Fibroblast of the aortic adventitia (primary cell): ENCODE measurements at places on chromosomes 13 and 19.
A peak's percentile ranks its signal among the peaks of the same experiment; 100 is the strongest.

DNA sequence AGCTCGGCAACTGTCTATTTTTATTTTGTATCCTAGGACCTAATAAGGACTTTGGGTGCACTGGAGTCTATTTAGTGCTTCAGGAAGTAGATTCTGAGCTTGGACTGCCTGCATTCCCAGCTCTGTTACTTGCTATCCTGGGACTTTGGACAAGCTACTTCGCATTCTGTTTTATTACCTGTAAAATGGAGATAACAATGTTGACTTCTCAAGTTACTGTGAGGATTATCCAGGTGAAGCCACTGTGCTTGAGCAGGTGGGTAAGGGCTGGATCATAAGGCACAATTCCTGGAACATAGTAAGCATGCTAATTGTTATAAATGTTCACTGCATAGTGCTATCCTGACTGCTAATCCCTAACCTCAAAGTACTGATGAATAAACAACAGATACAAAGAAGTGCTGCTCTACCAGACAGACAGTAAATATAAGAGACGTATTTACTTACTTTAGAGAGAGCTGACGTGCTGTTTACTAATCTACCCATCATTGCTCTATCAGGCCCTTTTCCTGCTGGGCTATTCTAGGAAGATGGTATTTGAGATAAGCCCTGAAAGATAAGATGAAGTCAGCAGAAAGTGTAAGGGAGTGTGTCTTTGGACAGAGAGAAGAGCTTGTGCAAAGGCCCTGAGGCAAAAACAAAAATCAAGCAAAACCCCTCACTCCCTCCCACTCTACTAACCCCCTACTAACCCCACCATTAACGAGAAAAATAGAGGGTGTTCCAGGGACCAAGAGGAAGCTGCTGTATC, 50.8 kb upstream of the FLT1 start:
- DNase-seq: no peak

DNA sequence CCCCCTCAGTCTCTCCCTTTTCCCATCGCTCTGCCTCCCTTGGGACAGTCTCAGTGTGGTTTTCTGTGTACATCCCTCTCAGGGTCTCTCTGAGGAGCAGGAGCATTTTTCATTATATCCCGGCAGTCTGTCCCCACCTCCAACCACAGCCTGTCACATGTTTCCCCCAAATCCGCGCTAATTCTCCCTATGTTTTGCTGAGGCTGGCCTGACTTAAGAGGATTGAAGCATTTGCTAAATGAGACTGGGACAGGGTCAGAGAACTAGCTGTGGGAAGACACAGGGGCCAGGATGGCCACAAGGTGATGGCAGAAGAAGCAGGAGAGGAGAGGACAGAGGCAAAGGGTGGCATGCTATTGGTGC, 5.5 kb downstream of the TPRX1 start:
- DNase-seq: no peak

DNA sequence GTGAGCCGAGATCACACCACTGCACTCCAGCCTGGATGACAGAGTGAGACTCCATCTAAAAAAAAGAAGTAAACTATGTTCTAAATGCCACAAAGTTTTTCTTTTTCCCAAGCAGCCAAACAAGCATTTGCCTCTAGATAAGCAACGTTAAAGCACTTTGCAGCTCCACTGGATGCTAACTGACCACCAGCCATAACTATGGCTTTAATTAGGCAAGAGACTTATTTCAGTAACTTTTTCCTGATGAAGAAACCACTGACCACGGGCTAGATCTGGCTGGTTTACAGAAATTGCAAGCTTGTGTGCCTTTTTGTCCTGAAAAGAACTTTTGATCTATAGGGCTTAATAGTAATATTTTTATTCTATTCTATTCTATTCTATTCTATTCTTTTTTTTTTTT, 22.1 kb downstream of the CD70 start:
- DNase-seq: no peak

- DNase-seq: no peak
These were observed 82.0 kb downstream of the SIPA1L3 start for GRCh38 chr19:37988758-37989635.

DNA sequence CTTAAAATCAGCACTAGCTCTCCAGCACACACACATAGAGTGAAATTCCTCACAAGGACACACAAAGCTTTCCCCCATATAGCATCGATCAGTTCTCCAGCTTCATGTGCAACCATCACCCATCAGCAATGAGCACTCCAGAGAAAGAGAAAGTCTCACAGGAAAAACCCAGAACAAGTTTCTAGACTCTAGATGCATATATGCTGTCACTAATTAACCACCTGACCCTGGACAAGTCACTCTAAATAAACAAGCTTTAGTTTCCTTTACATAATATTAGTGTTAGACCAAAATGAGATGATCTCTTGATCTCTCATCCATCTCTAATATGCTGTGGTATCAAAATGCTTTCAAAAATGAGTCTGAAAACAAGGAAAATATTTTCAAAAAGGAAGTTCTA, 81.2 kb downstream of the TBC1D4 start:
- no peak for DNase-seq

DNA sequence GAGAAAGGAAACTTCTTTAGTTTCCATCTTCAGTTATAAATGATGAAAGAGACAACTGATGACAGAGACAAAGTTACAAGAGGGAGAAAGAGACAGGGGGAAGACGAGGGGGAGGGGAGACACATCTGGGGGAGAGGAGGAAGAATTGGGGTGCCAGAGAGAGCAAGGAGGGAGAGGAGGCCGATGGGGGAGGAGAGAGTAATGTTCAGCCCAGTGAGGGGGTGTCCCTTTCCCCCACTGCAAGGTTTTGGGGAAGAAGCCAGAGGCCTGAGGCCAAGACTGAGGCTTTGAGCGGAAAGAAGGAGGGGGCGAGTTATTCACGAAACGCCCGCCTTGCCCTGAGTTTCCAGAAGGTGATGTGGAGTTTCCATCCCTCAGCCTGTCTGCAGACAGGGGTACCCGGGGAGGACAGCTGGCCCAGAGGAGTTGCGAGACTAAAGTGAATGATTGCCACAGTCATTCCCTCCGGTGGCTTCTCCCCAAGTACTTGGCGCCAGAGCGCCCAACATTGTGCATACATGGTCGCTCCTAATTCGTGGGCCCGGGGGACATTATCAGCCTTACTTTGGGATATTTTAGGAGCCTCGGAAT, 558 bp upstream of the PPAN start:
- no peak for DNase-seq

DNA sequence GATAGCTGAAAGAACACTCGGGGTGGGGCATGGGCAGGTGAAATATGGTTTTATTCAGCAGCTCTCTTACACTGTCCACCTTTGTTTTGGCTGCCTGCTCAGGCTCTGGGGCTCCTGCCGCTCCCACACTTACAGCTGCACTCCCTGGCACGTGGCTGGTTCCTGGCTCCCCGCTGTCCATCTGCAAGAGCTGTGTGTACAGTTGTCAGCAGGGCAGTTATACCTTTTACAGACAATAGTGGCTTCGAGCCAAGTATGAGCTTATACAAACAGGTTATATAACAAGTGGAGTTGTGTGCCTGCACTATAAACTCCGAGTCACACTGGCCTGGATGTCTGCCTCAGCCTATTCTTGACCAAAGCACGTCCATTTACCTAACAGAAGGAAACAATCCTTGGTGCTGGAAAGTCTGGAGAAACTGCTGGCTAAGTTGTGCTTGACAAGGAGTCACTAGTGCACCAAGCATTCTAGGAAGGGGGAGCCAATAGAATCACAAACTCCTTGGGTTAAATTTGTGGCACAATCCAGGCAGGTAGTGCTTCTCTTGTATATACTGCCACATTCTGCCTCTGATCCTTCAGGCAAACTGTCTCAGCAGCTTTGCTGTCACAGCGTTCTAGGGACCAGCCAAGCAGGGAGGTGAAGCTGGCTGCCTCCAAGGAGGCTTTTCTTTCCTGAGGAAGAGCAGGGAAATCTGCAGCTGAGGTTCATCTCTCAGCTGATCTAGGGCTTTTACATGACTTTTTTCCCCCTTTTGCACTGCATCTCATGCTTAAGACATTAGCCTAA, 68.2 kb downstream of the NHLRC3 start:
- peak; percentile 2 for DNase-seq

- no peak for DNase-seq
These were observed 110.2 kb upstream of the DOCK9 start for GRCh38 chr13:99087954-99088491.

GRCh38 chr19:19151418-19151817, 13.1 kb upstream of the TMEM161A start:
- no peak for DNase-seq

GRCh38 chr19:3294080-3294850, 69.8 kb downstream of the CELF5 start:
- no peak for DNase-seq

DNA sequence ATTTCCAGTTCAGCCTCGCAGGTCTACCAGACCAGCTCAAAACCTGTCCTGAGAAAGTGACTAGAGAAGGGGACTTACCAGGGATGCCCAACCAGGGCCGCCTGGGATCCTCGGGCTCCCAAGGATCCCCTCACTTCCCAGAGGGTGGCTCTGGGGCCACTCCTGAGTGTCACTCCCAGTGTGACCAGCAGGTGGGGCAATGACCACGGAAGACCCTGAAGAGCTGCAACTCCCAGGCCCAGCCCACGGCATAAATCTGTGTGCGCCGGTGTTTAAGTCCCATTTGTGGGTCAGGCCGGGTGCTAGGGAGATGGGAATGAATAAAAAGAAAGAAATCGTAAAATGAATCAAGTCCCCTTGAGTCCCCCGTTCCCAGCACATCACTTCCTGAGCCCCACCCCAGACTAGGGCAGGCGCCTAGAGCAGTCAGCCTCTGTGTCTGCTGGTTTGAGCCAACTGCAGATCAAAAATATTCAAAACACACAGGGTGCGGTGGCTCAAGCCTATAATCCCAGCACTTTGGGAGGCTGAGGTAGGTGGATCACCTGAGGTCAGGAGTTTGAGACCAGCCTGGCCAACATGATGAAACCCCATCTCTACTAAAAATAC, 10.7 kb downstream of the PTGIR start:
- peak; percentile 85 for DNase-seq

DNA sequence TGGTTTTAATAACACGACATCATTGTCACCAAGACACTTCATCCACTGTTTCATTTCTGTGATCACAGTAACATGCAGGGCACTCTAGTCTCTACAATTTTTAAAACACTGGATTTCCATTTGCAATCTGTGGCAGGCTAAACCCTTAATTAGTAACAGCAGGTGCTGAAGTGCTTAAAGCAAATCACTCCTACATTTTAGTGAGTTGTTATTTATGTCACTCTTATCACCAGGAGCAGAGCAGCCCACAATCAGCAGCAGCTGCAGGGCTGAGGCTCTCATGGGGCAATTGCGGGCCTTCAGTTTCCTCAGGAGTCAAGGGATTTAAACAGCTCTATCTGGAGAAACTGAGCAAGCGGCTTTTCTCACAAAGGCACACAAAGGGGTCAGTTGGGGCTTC, 1.6 kb downstream of the SOHLH2 start:
- no peak for DNase-seq

DNA sequence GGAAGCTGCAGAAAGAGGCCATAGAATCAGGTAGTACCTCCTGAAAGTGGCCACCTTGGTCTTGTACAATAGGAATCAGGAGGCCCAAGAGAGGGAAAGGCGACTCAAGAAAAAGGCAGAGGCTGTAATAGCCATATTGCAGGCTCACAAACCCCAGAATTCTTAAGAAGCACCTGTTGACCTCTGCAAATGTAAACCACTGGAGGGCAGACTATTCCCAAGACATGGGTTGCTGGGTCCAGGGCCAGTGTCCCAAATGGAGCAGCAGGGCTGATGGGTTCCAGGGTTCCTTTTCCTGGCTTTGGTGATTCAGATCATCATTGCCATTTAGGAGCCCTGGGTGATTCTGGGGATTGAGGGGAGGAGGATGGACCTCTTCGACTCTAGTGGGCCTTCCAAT, 167.6 kb downstream of the B3GLCT start:
- no peak for DNase-seq

DNA sequence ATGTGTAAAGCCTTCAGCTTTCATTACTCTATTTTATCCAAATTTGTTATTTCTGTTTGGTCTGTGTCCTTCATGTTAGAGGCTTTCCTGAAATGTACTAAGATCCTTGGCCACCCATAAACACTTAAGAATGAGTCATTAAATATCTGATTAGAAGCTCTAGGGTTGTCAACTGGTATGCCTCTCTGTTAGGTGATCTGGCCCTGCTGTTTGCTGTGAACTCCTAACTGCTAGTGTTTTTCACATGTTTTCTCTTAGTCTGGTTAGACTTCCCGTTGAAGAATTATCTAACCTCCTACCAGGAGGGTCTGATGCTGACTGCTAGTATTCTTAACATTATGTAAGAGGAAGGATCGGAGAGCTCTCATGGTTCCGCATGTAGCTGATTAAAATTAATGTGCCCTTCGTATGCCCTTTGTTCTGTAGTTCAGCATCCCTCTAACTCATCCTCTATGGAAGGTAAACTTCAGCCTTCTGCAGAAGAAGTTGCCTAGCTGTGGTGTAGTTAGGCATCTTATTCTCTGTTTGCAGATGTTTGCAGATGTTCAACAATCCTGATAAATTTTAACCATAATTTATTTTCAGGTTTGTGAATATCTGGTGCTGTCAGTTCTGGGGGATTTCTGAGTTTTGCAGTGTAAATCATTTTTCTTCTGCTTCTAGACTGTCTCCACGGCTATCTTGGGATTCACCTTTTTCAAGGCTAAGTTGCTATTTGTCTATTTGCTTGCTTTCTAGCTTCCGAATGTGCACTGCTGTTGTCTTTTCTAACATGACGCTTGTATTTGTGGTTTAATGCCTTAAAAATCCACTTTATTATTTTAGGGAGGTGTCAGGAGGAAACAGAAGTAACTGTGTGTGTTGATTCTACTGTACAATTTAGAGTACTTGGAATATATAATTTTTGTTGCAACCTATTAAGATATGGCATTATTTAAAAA, 207.2 kb upstream of the SPRY2 start:
- DNase-seq: peak; percentile 34

GRCh38 chr13:101946401-101946800, 455.4 kb downstream of the FGF14 start:
- no peak for DNase-seq

GRCh38 chr13:52449331-52450011, 963 bp downstream of the VPS36 start:
- no peak for DNase-seq

DNA sequence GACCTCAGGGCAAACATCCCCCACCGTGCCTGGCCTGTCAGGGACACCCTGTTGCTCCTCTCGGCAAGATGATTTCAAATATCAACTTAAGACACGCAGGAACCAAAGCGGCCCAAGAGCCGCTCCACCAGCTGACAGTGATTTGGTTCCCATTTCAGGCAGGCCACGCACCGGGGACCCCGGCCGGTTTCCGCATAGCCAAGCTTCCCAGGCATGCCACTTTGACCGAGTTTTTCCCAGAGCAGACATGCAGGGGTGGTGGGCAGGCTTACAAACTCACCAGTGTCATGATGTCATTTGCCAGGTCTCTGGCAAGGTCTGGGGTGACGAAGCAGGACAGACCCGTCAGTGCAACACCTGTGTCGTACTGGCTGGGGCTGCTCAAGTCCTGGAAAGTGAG, 19.2 kb downstream of the AP3D1 start:
- DNase-seq: no peak

- peak; percentile 26 for DNase-seq
These were observed 301.0 kb downstream of the NDFIP2 start for GRCh38 chr13:79781829-79782540.

GRCh38 chr19:23558541-23558940, 128.5 kb downstream of the ZNF675 start:
- no peak for DNase-seq

- DNase-seq: no peak
These were observed 119.2 kb upstream of the TNFSF11 start for GRCh38 chr13:42454749-42455148.
